Memory B cell (primary cell): ENCODE measurements at places on chromosomes 1 and 21.

GRCh38 chr1:228390649-228391048, 16.0 kb downstream of the TRIM11 start:
- H3K27ac ChIP-seq: no peak overlapping the region
- no peaks in the 10 kb centered on the region for H3K4me1 ChIP-seq
- no peak overlapping the region for H3K4me3 ChIP-seq
- peaks cover 5% of the 10 kb centered on the region for H3K36me3 ChIP-seq
- no peak for DNase-seq

- DNase-seq: no peak
- peaks cover 26% of the 10 kb centered on the region for H3K4me1 ChIP-seq
- H3K4me3 ChIP-seq: no peak overlapping the region
- no peaks in the 10 kb centered on the region for H3K36me3 ChIP-seq
These were observed 6.0 kb downstream of the RAVER2 start for GRCh38 chr1:64750875-64751274.

GRCh38 chr21:16530656-16531055, 800.9 kb downstream of the USP25 start:
- no peak overlapping the region for H3K27ac ChIP-seq
- no peaks in the 10 kb centered on the region for H3K27me3 ChIP-seq
- no peak for DNase-seq
- no peaks in the 10 kb centered on the region for H3K36me3 ChIP-seq
- H3K4me1 ChIP-seq: no peaks in the 10 kb centered on the region

GRCh38 chr1:117695796-117696490, 90.1 kb downstream of the TENT5C start:
- H3K36me3 ChIP-seq: no peaks in the 10 kb centered on the region
- peaks cover 5% of the 10 kb centered on the region for H3K4me1 ChIP-seq
- peaks cover 6% of the 10 kb centered on the region for H3K27me3 ChIP-seq
- no peak for DNase-seq
- H3K27ac ChIP-seq: no peak overlapping the region

- no peak for DNase-seq
- H3K4me3 ChIP-seq: peak overlapping the region; percentile 82
- H3K36me3 ChIP-seq: no peaks in the 10 kb centered on the region
- peaks cover 51% of the 10 kb centered on the region for H3K4me1 ChIP-seq
- H3K27ac ChIP-seq: peak overlapping the region; percentile 74
These were observed 1.3 kb downstream of the SLAMF1 start for GRCh38 chr1:160645386-160646130.

- H3K4me1 ChIP-seq: no peaks in the 10 kb centered on the region
- no peak overlapping the region for H3K4me3 ChIP-seq
- H3K36me3 ChIP-seq: no peaks in the 10 kb centered on the region
- no peaks in the 10 kb centered on the region for H3K27me3 ChIP-seq
These were observed 93.7 kb downstream of the NTMT2 start for GRCh38 chr1:170239445-170239844.

DNA sequence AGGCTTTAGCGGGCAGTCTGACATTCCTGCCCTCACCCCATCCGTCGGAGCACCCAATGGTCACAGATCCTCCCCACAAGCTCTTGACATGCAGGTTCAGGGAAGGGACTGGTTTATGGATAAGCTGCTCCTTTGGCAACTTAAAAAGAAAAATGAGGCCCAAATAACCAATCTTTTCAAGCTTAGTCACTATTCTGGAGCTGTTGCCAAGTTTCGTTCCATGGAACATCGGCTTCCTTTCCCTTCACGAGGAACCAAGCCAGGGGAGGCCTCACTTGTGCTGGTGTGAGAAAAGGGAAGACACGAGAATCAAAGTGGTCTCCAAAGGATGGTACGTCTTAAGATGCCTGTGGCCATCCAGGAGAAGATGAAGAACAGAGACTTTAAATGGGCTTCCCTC, 46.1 kb upstream of the LPAR3 start:
- no peaks in the 10 kb centered on the region for H3K27me3 ChIP-seq
- peaks cover 4% of the 10 kb centered on the region for H3K4me1 ChIP-seq
- no peak overlapping the region for H3K4me3 ChIP-seq
- no peak overlapping the region for H3K27ac ChIP-seq
- H3K36me3 ChIP-seq: peaks cover 15% of the 10 kb centered on the region
- DNase-seq: no peak

- H3K4me3 ChIP-seq: no peak overlapping the region
- no peak overlapping the region for H3K27ac ChIP-seq
- peaks cover 2% of the 10 kb centered on the region for H3K36me3 ChIP-seq
These were observed 18.9 kb downstream of the CTNNBIP1 start for GRCh38 chr1:9891207-9891606.

DNA sequence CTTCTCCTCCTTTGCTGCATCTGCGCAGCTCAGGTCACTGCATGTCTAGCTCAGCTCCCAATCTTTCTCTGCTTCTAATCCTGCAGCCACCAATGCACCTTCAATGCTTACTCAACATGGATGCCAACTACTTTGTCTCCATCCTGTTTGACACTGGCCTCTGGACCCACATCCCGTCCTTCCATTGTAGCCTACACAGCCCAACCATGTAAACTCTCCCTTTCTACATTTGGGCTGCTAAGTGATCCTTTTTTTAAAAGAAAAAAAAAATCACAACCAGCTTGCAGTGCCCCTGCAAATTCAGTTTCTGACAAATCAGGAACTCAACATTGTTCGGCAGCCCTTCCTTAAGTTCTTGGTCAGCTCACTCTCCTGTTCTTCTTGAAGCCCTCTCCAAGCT, 9.4 kb upstream of the CRABP2 start:
- H3K36me3 ChIP-seq: peaks cover 21% of the 10 kb centered on the region
- no peak overlapping the region for H3K27ac ChIP-seq
- no peaks in the 10 kb centered on the region for H3K27me3 ChIP-seq
- H3K4me3 ChIP-seq: no peak overlapping the region
- peaks cover 3% of the 10 kb centered on the region for H3K4me1 ChIP-seq

DNA sequence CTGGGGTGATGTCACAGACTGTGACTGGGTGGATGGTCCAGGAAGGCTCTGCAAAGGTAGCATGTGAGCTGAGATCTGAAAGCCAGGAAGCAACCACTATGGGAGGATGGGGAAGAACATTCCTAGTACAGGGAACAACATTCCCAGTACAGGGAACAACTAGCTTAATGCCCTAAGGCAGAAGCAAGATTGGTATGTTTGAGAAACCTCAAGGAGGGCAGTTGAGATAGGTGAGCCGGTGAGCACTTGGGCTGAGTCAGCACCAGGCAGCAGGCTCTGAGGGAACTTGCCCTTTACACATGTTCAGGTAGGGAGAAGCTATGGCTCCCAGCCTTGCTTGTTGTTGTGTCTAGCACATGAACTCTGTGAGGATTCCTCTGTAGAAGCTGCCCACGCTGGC, 24.2 kb upstream of the CACNA1E start:
- H3K27me3 ChIP-seq: peaks cover 7% of the 10 kb centered on the region
- no peak overlapping the region for H3K4me3 ChIP-seq
- no peaks in the 10 kb centered on the region for H3K4me1 ChIP-seq

DNA sequence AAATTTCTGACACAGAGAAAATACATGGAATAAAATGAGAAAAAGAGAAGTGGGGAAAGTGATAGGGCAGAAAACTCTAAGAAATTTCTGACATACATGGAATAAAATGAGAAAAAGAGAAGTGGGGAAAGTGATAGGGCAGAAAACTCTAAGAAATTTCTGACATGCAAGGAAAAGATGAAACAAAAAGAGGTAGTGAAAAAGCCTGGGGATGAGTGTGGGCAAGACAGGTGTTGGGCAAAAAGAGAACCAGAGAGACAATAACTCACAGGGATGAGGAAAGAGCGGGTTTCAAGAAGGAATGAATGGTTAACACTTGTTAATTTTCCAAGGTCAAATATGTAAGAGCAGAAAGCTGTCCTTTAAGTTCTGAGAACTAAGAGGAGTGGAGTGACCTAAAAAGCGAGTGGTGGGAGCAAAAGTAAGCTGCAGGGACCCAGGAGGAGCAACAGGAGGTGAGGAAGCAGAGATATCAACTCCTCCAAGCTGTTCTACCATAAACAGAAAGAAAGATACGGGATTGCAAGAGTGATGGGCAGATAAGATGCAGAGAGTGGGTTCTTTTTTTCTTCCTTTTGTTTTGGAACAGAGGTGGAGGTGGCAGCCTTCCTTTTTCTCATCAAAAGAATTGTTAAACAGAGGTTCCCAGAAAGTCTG, 29.9 kb upstream of the EXO1 start:
- H3K36me3 ChIP-seq: no peaks in the 10 kb centered on the region
- H3K4me3 ChIP-seq: no peak overlapping the region
- H3K4me1 ChIP-seq: peaks cover 11% of the 10 kb centered on the region
- H3K27ac ChIP-seq: peak overlapping the region; percentile 3
- peaks cover 2% of the 10 kb centered on the region for H3K27me3 ChIP-seq

DNA sequence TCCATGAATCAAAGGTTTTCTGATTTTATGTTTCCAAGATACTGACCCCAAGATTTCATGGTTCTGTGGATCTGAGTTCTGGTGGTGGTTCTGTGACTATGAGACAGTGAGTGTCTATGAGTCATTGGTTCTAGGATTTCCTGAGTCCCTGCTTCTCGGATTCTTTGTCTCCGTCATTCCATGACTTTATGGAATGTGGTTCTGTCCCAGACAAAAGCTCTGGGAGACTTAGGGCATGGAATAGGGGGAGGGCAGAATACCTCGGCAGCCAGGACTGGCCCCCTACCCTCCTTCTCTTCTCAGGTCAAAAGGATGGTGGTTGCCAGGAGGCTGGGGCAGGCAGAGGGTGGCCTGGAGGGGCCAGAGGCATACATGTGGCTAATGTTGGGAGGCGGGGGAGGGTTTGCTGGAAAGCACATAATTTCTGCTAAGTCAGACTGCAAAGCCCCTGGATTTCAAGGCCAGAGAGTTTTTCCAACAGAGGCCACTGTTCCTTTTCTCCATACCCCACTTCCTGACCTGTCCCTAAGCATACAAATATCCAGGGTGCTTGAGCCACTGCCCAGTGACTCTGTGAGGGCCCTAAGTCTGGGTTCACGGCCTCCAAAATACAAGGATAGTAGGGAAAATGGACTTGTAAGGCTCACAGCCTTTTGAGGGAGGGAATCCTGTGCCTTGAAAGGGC, 17.2 kb downstream of the CDCP2 start:
- H3K36me3 ChIP-seq: no peaks in the 10 kb centered on the region
- no peak overlapping the region for H3K4me3 ChIP-seq
- DNase-seq: no peak
- H3K4me1 ChIP-seq: no peaks in the 10 kb centered on the region
- H3K27ac ChIP-seq: no peak overlapping the region

- DNase-seq: peak; percentile 27
- H3K27me3 ChIP-seq: no peaks in the 10 kb centered on the region
- no peaks in the 10 kb centered on the region for H3K36me3 ChIP-seq
- H3K4me1 ChIP-seq: peaks cover 20% of the 10 kb centered on the region
- no peak overlapping the region for H3K4me3 ChIP-seq
- H3K27ac ChIP-seq: no peak overlapping the region
These were observed 9.3 kb upstream of the FAAP20 start for GRCh38 chr1:2203671-2204414.

DNA sequence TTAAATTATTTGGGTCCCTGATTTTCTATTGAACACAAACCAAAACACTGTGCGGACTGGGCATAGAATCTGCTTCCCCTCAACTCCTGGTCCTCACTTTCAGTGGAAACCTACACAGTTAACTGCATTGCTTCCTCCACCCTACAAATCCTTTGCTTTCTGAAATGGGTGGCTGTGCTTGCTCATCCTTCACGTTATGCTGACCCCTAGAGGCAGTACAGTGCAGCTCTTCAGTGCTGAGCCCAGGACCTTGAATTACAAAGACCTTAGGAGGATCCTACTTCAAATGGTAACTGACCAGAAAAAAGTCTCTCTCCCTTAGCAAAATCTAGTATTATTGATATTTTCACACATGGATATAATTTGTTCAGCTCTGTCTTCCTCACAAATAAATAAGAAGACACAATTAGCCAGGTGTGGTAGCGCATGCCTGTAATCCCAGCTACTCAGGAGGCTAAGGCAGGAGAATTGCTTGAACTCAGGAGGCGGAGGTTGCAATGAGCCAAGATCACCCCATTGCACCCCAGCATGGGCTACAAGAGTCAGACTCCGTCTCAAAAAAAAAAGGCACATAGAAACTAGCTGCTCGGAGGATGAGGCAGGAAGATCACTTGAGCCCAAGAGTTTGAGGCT, 63.4 kb upstream of the L1TD1 start:
- H3K36me3 ChIP-seq: peaks cover 12% of the 10 kb centered on the region
- H3K27me3 ChIP-seq: no peaks in the 10 kb centered on the region
- DNase-seq: peak; percentile 15
- H3K27ac ChIP-seq: no peak overlapping the region
- H3K4me1 ChIP-seq: no peaks in the 10 kb centered on the region

- H3K27me3 ChIP-seq: peaks cover 18% of the 10 kb centered on the region
- DNase-seq: no peak
- H3K36me3 ChIP-seq: no peaks in the 10 kb centered on the region
- no peak overlapping the region for H3K27ac ChIP-seq
- peaks cover 5% of the 10 kb centered on the region for H3K4me1 ChIP-seq
These were observed 35.2 kb downstream of the SYT6 start for GRCh38 chr1:114118351-114118990.
